ENCODE measurements at places on chromosomes 16 and 17.
A peak's percentile ranks its signal among the peaks of the same experiment; 100 is the strongest.

DNA sequence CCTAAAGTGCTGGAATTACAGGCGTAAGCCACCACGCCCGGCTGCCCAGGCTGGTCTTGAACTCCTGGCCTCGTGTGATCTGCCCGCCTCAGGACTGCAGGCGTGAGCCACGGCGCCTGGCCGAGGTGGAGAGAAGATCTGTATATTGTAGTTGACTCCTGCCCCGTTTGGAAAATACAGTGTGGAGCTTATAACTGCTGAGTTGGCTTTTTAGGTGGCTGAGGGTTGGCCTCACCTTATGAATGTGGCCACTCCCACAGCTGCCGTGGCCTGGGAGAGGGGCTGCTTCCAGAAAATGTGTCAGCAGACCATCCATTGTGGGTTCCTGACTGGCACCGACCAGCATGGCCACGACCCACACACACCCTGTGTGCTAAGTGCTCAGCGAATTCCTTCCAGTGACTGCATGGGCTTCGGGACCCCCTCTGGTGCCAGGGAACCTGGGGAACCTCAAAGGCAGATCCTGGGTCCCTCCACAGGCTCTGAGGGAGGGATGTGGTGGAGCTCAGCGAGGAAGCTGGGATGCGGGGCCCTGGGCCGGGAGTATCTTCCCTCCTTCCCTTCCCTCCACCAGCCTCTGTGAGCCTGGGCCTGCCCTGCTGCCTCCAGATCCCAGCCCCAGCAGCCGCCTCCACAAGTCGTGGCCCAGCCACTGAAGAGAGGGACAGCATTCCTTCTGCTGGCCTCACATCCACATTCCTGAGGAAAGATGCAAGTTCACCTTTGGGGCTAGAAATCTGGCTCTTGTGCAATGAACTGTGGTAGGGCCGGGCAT lies 10.9 kb upstream of the RAB11FIP3 start:
- DNase-seq, result no peak

- no peak for DNase-seq
Observed at GRCh38 chr16:23694265-23694643, 15.6 kb downstream of the PLK1 start.

GRCh38 chr16:26614237-26614841 lies 452.4 kb upstream of the C16orf82 start:
- no peak for DNase-seq

GRCh38 chr16:4404247-4404966 lies 12.0 kb downstream of the CORO7 start:
- peak; percentile 70 for DNase-seq

GRCh38 chr17:11499881-11500280 lies 98.4 kb upstream of the DNAH9 start:
- no peak for DNase-seq

DNA sequence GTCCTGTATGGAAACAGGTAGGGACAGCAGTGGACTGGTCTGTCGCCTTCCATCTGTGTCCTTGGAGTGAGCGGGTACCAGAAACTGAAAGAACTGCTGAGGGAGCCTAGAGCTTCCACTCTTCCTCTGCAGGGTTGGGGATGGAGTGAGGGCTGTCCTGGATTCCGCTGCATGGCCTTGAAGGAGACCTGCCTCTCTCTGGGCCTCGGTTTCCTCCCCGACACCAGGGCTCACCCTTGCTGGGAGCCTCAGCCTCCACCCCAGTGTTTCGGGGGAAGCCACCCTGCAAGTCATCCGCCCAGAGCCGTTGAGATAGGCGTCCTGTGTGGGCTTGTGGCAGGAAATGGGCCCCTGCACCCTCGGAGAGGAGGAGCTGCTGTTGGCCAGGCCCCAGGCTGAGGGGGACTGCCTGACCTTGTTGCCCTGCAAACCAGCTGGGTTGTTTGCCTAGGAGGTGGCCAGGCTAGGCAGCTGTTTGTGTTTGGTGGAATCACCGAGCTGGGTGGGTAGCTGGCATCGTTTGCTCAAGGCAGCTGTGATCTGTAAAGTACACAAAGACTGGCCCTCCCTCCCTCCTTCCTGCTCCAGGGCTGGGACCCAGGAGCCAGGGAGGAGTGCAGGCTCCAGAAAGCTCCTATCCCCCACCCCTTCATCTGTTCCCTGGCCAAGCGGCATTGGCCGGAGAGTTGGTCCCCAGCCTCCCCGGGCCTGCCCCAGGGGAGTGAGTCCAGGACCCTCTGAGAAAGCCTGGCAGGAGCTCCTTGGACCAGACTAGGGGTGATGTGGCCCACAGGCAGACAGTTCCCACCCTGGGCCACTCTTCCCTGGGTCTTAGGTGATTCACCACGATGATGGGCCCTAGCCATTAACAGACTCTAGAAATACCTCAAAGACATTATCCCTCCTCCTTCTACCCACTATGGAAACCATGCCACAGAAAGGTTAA lies 1.3 kb downstream of the RAB37 start:
- DNase-seq, result no peak

- DNase-seq, result no peak
Observed at GRCh38 chr17:7218166-7218565, 1.5 kb downstream of the DLG4 start.

- no peak for DNase-seq
Observed at GRCh38 chr17:74455821-74456220, 10.6 kb upstream of the CD300A start.

GRCh38 chr17:79007504-79008381 lies 1.8 kb downstream of the CANT1 start:
- DNase-seq, result no peak

DNA sequence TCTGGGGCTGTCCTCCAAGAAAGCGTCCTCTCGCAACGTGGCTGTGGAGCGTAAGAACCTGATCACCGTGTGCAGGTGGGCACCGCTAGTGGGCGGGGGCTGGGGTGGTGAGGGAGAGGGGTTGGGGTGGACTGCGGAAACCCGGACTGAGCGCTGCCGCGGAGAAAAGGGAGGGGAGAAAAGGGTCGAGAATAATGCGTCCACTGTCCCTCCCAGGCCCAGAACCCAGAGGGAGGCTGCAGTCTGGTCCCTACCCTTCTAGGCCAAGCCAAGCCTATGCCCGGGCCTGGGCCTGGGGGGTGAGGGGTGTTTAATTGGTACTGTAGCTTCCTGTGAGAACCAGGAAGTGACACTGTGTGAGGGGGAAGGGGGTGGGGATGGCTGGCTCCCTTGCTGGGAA lies 464 bp downstream of the RUNDC3A start:
- no peak for DNase-seq

DNA sequence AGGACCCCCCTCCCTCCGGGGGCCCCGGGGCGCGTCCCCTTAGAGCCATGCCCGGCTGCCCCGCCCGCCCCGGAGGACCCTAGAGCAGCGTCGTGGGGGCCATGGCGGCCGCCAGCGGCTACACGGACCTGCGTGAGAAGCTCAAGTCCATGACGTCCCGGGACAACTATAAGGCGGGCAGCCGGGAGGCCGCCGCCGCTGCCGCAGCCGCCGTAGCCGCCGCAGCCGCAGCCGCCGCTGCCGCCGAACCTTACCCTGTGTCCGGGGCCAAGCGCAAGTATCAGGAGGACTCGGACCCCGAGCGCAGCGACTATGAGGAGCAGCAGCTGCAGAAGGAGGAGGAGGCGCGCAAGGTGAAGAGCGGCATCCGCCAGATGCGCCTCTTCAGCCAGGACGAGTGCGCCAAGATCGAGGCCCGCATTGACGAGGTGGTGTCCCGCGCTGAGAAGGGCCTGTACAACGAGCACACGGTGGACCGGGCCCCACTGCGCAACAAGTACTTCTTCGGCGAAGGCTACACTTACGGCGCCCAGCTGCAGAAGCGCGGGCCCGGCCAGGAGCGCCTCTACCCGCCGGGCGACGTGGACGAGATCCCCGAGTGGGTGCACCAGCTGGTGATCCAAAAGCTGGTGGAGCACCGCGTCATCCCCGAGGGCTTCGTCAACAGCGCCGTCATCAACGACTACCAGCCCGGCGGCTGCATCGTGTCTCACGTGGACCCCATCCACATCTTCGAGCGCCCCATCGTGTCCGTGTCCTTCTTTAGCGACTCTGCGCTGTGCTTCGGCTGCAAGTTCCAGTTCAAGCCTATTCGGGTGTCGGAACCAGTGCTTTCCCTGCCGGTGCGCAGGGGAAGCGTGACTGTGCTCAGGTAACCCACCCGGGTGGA lies 759 bp downstream of the ALKBH5 start:
- no peak for DNase-seq

GRCh38 chr17:73957564-73957963 lies 245.9 kb upstream of the RPL38 start:
- no peak for DNase-seq

GRCh38 chr16:17476414-17477259 lies 5.9 kb upstream of the XYLT1 start:
- DNase-seq, result peak; percentile 82

- DNase-seq, result no peak
Observed at GRCh38 chr16:82703871-82704768, 77.4 kb downstream of the CDH13 start.

DNA sequence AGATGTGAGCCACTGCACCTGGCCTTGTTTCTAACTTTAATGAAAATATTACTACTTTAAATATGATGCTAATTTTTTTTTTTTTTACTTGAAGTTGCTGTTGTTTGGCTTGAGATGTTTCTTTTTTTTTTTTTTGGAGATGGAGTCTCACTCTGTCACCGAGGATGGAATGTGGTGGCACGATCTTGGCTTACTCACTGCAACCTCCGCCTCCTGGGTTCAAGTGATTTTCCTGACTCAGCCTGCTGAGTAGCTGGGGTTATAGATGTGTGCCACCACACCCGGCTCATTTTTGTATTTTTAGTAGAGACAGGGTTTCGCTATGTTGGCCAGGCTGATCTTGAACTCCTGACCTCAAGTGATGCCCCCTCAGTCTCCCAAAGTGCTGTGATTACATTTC lies 23.6 kb downstream of the IGSF6 start:
- DNase-seq, result no peak

DNA sequence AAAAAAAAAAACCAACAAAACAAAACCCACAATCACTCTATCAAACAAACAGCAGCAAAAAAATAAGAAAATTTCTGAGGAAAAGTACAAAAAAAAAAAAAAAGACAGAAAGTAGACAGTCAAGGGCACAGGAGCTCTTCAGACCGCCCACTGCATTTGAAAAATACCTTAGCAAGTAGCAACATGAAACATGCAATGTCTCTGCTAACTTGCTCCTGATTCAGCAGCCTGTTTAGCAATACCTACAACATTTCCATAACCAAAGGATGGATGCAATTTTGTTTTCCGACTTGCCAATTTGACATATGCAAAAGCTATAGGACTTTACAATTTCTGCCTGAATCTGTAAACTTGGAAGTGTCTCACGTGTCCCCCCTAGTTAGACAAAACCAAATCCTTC lies 57.4 kb downstream of the SYNRG start:
- DNase-seq, result no peak

GRCh38 chr17:79473876-79474440 lies 136.9 kb downstream of the RBFOX3 start:
- no peak for DNase-seq

DNA sequence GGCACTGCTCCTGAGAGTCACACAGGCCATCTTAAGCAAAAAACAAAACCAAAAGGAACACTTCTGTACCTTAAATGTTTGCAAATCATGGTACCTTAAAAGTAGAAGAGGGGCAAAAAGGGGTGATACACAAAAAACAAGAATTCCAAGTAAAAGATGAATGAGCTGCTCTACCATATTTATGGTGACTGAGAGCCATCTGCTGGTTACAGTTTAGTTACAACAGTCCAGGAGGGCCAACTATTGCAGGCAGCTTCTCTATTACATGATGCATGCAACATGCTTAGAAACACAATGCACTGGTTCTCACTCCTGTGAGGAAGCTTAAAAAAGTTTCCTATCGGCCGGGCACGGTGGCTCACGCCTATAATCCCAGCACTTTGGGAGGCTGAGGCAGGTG lies 53.5 kb downstream of the STX8 start:
- no peak for DNase-seq

DNA sequence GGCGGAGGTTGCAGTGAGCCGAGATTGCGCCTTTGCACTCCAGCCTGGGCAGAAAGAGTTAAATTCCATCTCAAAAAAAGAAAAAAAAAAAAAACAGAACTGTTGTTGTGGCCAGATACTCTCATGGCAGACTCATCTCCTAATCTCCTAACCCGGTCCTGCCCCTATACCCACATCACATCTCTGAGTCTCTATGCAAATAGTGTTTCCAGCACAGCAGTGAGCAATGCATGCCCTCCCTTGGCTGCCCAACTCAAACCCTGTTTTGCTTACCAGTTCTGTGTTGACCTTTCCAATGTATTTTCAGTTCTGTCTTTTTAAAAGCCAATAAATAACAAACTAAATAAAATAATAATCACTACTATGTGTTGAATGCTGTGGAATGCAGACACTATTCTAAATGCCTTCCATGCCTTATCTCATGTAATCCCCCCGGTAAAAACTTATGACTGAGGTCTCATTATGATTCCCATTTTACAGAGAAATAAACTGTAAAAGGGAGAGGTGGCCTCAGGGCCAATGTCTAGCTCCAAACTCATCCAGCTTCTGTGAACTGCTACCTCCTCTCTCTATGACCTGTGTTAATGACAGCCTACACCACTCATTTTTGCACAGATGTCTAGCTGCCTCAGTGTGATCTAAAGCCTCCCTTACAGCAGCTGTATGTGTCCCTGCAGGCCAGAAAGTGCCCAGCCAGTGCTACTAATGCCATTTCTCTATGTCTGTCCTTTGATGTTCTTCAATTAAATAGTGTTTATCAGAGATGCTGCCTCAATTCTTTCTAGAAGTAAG lies 289.8 kb downstream of the HS3ST3B1 start:
- no peak for DNase-seq

GRCh38 chr16:78443542-78444364 lies 344.3 kb downstream of the WWOX start:
- no peak for DNase-seq

DNA sequence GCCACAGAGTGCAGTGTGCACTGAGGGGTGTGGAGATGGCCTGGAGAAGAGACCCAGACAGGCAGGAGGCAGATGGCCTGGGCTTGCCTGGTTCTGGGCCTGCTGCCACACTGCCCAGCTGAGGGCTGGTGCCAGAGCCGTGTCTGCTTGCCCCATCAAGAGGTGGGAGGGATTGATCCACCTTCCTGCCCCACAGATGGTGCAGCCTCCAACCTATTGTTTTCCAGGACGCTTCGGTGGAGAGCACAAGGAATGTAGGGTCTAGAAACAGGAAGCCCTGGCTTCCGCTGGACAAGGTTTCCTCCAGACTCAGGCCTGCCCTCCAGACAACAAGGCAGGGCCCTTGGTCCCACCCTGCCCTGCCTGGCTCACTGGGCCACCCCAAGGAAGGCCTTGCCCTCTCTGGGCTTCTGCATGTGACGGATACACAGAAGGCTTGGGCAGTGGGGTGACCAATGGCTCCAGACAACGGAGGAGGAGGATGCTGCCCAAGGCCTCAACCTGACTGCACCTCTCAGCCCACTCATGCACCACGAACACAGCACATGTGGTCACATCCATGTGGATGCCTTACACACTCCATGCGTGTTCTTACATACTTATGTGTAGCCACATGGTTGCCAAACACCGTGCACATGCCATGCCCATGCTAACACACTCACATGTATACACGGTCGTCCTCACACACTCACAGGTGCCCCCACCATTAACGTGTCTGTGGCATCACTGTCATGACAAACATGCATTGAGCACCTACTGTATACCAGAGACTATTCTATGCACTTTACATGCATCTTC lies 6.5 kb upstream of the CDH5 start:
- no peak for DNase-seq
